D341Med (cell line): ENCODE measurements at places on chromosomes 1 and 21.

DNA sequence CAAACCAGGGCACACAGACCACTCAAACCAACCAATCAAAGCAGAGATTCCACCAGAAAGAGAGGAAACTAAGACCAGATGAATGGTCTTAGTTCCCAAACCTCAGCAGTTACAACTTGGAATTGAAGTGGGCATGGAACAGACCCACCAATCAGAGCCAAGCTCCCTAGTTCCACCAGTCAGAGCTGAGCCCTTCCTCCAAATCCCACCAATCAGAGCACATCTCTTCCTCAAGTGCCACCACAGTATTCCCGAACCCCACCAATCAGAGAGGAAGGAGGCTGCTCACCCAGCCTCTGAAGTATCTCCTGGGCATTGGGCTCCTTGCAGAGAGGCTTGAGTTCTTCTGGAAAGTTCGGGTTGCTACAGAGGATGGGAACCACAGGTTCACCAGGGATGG, 1.4 kb downstream of the GUCA2A start:
- DNase-seq = no peak

DNA sequence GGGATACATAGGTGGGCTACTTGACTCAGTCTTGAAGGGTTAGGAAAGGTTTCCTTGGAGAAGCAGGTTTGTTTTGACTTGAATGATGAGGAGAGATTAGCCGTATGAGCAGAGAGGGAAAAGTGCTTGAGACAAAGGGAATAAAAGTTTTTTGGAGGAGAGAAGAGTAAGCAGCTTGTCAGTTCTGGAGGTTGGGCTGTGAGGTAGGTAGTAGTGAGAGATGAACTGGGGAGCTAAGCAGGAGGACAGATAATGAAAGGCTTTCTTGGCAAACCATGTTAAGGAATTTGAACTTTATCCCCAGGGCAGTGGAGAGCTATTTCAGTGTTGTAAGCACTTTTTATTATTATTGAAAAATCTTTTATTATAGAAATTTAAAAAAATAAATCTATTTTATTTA, 3.6 kb downstream of the OSBPL9 start:
- no peak for DNase-seq

DNA sequence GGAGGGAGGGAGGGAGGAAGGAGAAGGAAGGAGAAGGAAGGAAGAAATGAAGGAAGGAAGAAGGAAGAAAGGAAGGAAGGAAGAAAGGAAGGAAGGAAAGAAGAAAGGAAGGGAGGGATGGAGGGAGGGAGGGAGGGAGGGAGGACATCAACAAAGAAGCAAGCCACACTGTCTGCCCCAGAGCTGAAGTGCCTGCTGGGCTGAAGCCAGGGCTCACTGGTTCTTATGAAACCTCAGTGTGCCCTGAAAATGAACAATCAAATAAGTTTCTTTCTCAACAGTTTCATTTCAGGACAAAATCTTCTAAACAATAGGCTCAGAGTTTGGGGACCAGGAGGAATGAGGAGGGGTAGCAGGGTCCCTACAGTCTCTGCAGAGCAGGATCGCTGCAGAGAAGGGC, 21.1 kb downstream of the ARHGEF19 start:
- DNase-seq = no peak

- DNase-seq = no peak
Observed at GRCh38 chr1:116259663-116260062, 113.4 kb upstream of the ATP1A1 start.

- DNase-seq = no peak
Observed at GRCh38 chr1:239353536-239353935, 32.8 kb upstream of the CHRM3 start.

- peak; percentile 80 for DNase-seq
Observed at GRCh38 chr1:224929335-224930237, at the start of gene DNAH14. Gene DNAH14, plus strand, starts transcription at chr1:224929675. Its CDS starts 23,028 bp downstream, at chr1:224952703.

- DNase-seq = no peak
Observed at GRCh38 chr1:109639063-109639840, 16.6 kb upstream of the GSTM4 start.

DNA sequence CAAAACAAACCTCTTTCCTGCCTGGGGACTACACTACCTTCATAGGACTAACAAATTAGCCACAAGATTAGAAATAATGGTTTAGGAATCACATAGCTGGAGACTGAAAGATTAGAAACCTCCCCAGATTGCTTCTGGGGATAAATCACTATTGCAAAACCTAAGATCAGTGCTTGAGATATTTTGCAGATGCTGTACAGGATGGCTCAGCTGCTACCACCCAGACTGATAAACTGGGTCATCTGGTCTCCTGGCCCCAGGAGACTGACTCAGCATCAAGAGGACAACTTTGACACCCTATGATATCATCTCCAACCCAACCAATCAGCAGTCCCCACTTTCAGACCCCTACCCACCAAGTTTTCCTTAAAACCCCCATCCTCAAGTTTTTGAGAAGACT, 137.0 kb downstream of the LRRC53 start:
- no peak for DNase-seq

- no peak for DNase-seq
Observed at GRCh38 chr21:22224261-22224660, 1226.1 kb downstream of the NCAM2 start.

GRCh38 chr1:154998818-154999570, 3.6 kb upstream of the ZBTB7B start:
- DNase-seq = peak; percentile 85

DNA sequence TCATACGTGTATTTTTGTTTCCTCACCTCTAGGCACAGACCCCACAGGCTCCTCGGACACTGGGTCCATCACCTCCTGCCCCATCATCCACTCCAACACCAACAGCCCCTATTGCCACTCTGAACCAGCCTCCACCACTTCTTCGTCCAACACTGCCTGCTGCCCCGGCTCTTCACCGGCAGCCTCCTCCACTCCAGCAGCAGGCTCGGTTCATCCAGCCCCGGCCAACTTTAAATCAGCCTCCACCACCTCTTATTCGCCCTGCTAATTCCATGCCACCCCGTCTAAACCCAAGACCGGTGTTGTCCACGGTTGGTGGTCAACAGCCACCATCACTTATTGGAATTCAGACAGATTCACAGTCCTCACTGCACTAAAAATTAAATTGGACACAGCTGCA, 13.2 kb upstream of the TRAF5 start:
- DNase-seq = no peak

- no peak for DNase-seq
Observed at GRCh38 chr1:170310951-170311350, 165.2 kb downstream of the NTMT2 start.

DNA sequence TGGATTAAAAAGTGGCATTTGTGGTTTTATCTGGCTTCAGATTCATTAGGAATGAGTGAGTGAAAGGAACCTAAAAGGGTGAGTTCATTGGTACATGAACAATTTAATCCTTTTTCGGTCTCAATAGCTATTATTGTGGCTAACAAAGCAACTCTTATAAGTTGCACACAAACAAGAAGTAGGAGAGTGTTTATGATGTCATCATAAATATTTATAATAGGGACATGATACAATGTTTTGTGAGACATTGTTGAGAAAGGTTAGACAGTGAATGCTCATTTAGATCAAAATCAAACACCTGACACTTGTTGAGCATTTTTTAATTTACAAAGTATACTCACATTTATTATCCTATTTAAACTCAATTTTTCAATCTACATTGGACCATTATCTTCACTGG, 363.4 kb downstream of the PDE4B start:
- no peak for DNase-seq

GRCh38 chr1:15188678-15189077, 35.1 kb downstream of the TMEM51 start:
- DNase-seq = no peak

GRCh38 chr1:21671915-21672314, 2.8 kb upstream of the RAP1GAP start:
- DNase-seq = no peak

DNA sequence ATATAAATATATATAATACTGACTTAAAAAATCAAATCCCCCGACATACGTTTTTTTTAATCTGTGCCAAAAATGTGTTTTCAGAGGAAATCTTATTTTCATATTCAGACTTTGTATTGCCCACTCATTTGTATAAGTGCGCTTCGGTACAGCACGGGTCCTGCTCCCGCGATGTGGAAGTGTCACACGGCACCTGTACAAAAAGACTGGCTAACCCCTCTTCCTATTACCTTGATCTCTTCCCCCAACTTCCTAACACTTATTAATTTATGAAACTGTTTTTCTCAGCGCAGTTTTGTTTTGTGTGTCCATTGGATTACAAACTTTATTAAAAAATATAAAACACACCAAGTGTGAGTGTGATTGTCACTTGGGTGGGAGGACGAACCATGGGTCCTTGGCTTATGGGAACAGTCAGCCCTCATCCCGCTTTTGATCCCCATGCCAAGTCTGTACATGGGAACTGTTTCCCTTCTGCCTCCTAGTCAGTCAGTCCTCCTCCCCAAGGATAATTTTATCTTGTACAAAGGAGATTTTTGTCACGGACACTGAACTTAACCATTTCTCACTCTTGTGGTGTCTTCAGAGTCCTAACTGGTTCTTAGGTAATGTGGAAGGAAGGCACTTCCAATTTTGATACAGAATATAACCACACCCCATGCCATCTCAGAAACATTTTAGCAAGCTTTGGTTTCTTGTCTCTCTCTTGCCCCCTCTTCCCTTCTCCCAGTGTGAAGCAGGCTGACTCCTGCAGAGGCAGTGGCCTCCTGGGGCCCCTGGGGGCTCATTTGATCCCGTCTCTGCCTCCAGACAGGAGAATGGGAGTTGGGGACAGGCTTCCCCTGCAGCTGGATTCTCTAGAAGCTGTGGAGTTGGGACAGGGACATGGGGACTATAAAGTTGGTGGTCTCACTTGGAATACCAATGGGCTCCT, 35.5 kb downstream of the ZBTB17 start:
- no peak for DNase-seq

GRCh38 chr1:76390456-76390855, 315.9 kb downstream of the ST6GALNAC3 start:
- DNase-seq = peak; percentile 15

GRCh38 chr1:61184714-61185106, 102.3 kb downstream of the NFIA start:
- DNase-seq = no peak

- peak; percentile 93 for DNase-seq
Observed at GRCh38 chr1:228457396-228458176, 29.6 kb upstream of the RNF187 start.

GRCh38 chr1:159469921-159470533, 30.5 kb downstream of the OR10J1 start:
- DNase-seq = no peak

DNA sequence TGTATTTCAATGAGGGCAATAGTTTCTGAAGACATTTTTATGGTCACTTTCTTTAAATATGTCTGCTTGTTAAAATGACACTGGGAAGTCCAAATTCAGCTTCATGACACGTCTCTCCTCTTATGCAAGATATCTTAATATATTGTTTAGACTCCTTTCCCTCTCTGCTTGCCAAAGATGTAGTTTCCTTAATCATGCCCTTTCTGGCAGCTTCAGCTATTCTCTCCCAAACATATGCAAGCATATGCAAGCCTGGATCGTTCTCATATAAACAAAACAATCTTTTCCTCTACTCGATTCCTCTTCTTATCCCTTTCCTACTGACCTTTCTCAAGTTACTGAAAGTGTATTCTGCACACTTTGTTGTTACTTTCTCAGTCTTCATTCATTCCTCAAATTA, 372.2 kb downstream of the PTBP2 start:
- no peak for DNase-seq

DNA sequence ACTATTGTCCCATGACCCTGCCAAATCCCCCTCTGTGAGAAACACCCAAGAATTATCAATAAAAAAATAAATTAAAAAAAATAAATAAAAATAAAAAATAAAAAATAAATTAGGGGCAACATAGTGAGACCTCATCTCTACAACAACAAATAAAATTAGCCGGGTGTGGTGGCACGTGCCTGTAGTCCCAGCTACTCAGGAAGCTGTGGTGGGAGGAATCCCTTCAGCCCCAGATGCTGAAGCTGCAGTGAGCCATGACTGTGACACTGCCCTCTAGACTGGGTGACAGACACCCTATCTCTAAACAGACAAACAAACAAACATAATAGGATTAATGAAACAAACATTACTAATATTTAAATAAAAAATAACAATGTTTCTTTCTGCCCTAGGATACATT, 34.3 kb downstream of the MRPL37 start:
- no peak for DNase-seq

GRCh38 chr1:107079249-107079648, 22.8 kb downstream of the PRMT6 start:
- no peak for DNase-seq

DNA sequence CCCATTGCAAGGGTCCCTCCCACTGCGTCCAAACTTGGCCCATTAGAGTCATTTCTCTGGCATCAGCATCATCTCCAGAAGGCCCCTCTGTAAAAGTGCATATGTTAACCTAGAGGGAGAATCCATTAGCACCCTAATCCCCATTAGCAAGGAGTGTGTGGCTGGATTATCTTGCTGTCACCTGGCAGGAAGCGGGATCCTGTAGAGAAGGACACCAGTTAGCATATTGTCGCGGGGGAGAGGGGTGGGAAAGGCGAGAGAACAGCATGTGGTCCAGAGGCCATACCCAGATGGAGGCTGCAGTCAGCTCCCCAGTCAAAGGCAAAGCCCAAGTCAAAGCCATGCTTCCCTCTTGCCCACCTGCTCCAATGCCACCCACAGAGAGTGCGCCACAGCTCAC, 64.0 kb downstream of the OLIG1 start:
- DNase-seq = peak; percentile 60

DNA sequence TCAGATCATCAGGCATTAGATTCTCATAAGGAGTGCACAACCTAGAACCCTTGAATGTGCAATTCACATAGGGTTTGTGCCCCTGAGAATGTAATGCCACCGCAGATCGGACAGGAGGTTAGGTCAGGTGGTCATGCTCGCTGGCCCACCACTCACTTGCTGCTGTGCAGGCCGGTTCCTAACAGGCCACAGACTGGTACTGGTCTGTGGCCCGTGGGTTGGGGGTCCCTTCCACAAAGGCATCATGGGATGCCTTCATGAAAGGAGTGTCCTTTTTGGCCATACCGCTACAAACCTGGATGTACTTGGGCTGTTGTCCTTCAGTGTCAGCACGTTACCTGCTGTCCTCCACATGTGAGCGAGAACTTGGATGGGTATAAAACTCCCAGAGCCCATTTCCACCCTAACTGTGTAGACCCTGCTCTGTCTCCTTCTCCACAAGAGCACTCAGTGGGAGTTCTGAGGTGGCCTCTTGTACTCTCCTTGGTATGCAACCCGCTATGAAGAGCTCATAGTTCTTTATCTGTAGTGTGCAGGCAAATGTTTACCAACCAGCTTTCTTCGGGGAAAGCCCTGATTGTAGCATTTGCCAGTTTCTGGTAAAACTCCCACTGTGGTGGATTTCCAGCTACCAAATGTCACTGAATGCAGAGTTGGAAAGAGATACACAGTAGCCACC, 41.7 kb upstream of the SLC19A1 start:
- DNase-seq = no peak
